ENCODE measurements at places on chromosomes 4 and X.

GRCh38 chr4:70688795-70689231, 481 bp downstream of the UTP3 start:
- peak overlapping the region; percentile 92 for H3K4me3 ChIP-seq
- DNase-seq: no peak
- no peaks in the 10 kb centered on the region for H3K27me3 ChIP-seq
- peaks cover 31% of the 10 kb centered on the region for H3K36me3 ChIP-seq
- peak overlapping the region; percentile 96 for H3K27ac ChIP-seq
- peaks cover 56% of the 10 kb centered on the region for H3K4me1 ChIP-seq

GRCh38 chr4:96681218-96681617, 841.3 kb downstream of the PDHA2 start:
- no peaks in the 10 kb centered on the region for H3K4me1 ChIP-seq
- no peaks in the 10 kb centered on the region for H3K27me3 ChIP-seq
- no peaks in the 10 kb centered on the region for H3K36me3 ChIP-seq
- no peak overlapping the region for H3K27ac ChIP-seq
- no peak overlapping the region for H3K4me3 ChIP-seq

GRCh38 chr4:132504438-132504837, 644.7 kb upstream of the PCDH10 start:
- no peak for DNase-seq
- H3K27ac ChIP-seq: no peak overlapping the region

GRCh38 chr4:153684971-153685371, 891 bp downstream of the TLR2 start:
- no peak for DNase-seq
- H3K4me3 ChIP-seq: peak overlapping the region; percentile 79
- peak overlapping the region; percentile 37 for H3K27ac ChIP-seq
- peaks cover 21% of the 10 kb centered on the region for H3K36me3 ChIP-seq

GRCh38 chr4:123463869-123464268, 67.3 kb downstream of the SPRY1 start:
- no peak for DNase-seq
- peaks cover 4% of the 10 kb centered on the region for H3K27me3 ChIP-seq
- no peaks in the 10 kb centered on the region for H3K36me3 ChIP-seq
- H3K27ac ChIP-seq: no peak overlapping the region
- H3K4me3 ChIP-seq: no peak overlapping the region
- H3K4me1 ChIP-seq: no peaks in the 10 kb centered on the region

DNA sequence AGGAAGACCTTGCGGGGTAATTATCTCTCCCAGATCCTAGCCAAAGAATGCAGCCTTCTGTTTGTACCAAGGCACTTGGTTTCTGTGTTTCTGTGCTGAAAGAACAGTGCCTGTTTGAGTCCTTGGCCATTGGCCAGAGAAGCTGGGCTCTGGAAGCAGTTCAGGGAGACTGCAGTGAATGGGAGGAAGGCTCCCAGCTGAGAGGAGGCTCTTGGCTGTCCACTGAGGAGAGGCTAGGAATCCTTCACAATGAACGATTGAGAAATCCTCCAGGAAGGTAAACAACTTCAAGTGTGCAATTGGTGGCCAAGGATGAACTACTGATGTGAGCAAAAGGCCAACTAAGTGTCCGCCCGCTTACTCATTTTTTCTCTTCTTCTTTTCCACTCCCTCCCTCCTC, 61.3 kb downstream of the HS3ST1 start:
- peaks cover 17% of the 10 kb centered on the region for H3K27me3 ChIP-seq
- H3K4me1 ChIP-seq: no peaks in the 10 kb centered on the region
- DNase-seq: no peak
- no peak overlapping the region for H3K27ac ChIP-seq
- H3K36me3 ChIP-seq: no peaks in the 10 kb centered on the region
- H3K4me3 ChIP-seq: no peak overlapping the region

GRCh38 chr4:71833232-71833900, 49.5 kb upstream of the GC start:
- H3K27me3 ChIP-seq: no peaks in the 10 kb centered on the region
- DNase-seq: no peak
- no peak overlapping the region for H3K4me3 ChIP-seq
- H3K36me3 ChIP-seq: no peaks in the 10 kb centered on the region

DNA sequence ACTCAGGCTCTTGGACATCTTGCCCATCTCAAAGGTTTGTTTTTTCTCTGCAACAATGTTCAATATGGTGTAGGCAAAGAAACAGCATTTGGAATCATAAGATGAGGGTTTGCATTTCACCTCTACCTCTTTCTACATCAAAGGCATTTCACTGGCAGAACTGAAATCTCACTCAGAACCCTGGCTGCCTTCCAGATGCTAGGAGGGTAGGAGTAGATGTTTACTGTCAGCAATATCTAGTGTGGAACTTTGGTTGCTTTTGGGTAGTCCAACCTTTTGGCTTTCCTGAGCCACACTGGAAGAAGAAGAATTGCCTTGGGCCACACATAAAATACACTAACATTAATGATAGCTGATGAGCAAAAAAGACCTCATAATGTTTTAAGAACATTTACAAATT, 297.0 kb upstream of the KLF3 start:
- H3K27me3 ChIP-seq: peaks cover 7% of the 10 kb centered on the region
- no peak for DNase-seq
- no peak overlapping the region for H3K27ac ChIP-seq
- no peak overlapping the region for H3K4me3 ChIP-seq
- H3K4me1 ChIP-seq: no peaks in the 10 kb centered on the region
- peaks cover 2% of the 10 kb centered on the region for H3K36me3 ChIP-seq

DNA sequence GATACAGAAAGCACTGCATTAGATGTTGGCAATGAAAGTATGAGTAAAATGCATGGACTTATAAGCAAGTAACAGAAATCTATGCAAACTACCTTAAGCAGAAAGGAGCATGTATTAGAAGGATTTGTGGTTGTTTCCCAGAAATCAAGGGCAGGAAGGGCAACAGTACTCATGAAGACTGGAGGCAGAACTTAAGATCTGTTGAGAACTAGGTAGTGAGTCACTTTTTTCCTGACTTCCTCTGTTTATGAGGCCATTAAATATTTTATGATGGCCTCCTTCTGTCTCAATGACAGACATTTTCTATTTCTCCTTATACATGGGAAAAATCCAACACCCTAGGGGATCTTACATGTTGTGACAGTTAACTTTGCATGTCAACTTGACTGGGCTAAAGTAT, 398.2 kb downstream of the MID1IP1 start:
- no peak overlapping the region for H3K27ac ChIP-seq
- no peak overlapping the region for H3K4me3 ChIP-seq
- H3K27me3 ChIP-seq: no peaks in the 10 kb centered on the region

- no peak overlapping the region for H3K4me3 ChIP-seq
- peaks cover 6% of the 10 kb centered on the region for H3K4me1 ChIP-seq
- DNase-seq: no peak
- no peaks in the 10 kb centered on the region for H3K27me3 ChIP-seq
Observed at GRCh38 chr4:122331195-122331594, 47.6 kb upstream of the ADAD1 start.

GRCh38 chr4:124386163-124386562, 326.4 kb downstream of the ANKRD50 start:
- no peaks in the 10 kb centered on the region for H3K4me1 ChIP-seq
- H3K27ac ChIP-seq: no peak overlapping the region
- DNase-seq: no peak
- no peaks in the 10 kb centered on the region for H3K27me3 ChIP-seq

- no peak for DNase-seq
- no peaks in the 10 kb centered on the region for H3K36me3 ChIP-seq
- H3K27ac ChIP-seq: no peak overlapping the region
- no peak overlapping the region for H3K4me3 ChIP-seq
Observed at GRCh38 chr4:125421547-125421946, 106.8 kb downstream of the FAT4 start.

DNA sequence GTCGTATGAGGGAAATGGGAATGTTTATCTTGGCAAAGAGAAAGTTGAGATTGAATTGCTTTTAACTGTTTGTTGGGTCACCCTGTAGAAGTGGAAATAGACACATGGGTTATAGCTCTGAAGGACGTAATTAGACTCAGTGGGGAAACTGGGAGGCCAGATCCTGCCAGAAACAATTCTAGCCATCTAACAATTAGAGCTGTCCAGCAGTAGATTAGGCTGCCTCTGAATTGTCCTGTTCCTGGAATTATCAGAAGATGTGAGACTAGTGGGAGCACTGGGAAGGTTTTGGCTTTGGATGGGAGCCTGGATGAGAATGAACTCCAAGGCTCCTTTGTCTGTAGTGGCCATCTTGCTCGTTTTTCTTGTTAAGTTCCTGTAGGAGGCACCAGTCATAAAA, 61.9 kb upstream of the IGFBP7 start:
- DNase-seq: no peak
- H3K36me3 ChIP-seq: no peaks in the 10 kb centered on the region
- no peaks in the 10 kb centered on the region for H3K27me3 ChIP-seq

DNA sequence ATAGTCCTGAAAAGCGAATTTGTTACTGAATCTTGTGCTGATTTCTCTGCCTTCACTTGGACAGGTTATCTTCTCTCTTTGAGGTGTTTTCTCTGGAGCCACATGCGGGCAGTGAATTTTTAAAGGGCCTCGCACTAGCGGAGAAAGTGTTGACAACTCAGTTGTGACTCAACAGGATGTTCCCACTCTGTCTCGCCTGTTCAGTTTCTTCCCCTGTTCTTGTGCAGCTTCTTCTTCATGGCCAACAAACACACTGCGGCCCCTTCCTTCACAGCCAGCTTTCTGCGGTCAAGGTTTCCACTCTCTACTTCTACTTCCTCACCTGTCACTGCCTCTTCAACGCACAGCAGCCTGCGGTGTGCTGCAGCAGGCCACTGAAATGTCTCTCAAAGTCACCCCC, 1.1 kb upstream of the SHROOM4 start:
- H3K4me3 ChIP-seq: no peak overlapping the region
- peaks cover 49% of the 10 kb centered on the region for H3K27me3 ChIP-seq
- H3K27ac ChIP-seq: no peak overlapping the region
- no peaks in the 10 kb centered on the region for H3K4me1 ChIP-seq

DNA sequence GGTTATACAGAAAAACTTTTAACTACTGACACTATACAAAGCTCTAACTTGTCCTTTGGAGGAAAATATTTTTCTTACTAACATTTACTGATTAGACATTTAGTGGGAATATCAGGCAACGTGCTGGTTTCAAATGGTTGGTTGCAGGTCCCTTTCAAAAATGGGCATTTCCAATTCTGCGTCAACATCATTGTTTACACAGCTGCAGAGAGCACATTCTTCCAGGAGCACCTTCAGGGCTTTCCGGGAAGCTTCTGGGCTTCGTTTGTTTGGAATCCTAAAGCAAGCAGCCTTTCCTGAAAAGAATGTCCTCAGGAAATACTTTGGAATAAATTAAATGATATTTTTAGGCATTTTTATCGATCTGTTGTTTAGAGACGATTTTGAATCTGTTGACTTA, 289.7 kb downstream of the TRIML1 start:
- H3K27me3 ChIP-seq: no peaks in the 10 kb centered on the region
- no peak overlapping the region for H3K27ac ChIP-seq
- no peaks in the 10 kb centered on the region for H3K36me3 ChIP-seq
- no peak for DNase-seq
- no peak overlapping the region for H3K4me3 ChIP-seq

- H3K4me1 ChIP-seq: no peaks in the 10 kb centered on the region
- H3K4me3 ChIP-seq: no peak overlapping the region
- H3K27me3 ChIP-seq: peaks cover 14% of the 10 kb centered on the region
- H3K36me3 ChIP-seq: no peaks in the 10 kb centered on the region
- no peak overlapping the region for H3K27ac ChIP-seq
- DNase-seq: no peak
Observed at GRCh38 chr4:85477534-85477933, 2.6 kb downstream of the ARHGAP24 start.

- no peaks in the 10 kb centered on the region for H3K36me3 ChIP-seq
- no peaks in the 10 kb centered on the region for H3K4me1 ChIP-seq
- DNase-seq: no peak
- no peak overlapping the region for H3K4me3 ChIP-seq
- no peaks in the 10 kb centered on the region for H3K27me3 ChIP-seq
Observed at GRCh38 chr4:97359826-97360225, 783.5 kb downstream of the STPG2 start.

GRCh38 chr4:14028862-14029261, 401.3 kb upstream of the BOD1L1 start:
- DNase-seq: no peak
- no peaks in the 10 kb centered on the region for H3K4me1 ChIP-seq
- H3K27ac ChIP-seq: no peak overlapping the region
- H3K4me3 ChIP-seq: no peak overlapping the region
- no peaks in the 10 kb centered on the region for H3K36me3 ChIP-seq
- no peaks in the 10 kb centered on the region for H3K27me3 ChIP-seq

GRCh38 chr4:20839957-20840356, 139.7 kb downstream of the PACRGL start:
- no peak overlapping the region for H3K4me3 ChIP-seq
- no peak for DNase-seq
- no peak overlapping the region for H3K27ac ChIP-seq
- no peaks in the 10 kb centered on the region for H3K36me3 ChIP-seq
- no peaks in the 10 kb centered on the region for H3K27me3 ChIP-seq

DNA sequence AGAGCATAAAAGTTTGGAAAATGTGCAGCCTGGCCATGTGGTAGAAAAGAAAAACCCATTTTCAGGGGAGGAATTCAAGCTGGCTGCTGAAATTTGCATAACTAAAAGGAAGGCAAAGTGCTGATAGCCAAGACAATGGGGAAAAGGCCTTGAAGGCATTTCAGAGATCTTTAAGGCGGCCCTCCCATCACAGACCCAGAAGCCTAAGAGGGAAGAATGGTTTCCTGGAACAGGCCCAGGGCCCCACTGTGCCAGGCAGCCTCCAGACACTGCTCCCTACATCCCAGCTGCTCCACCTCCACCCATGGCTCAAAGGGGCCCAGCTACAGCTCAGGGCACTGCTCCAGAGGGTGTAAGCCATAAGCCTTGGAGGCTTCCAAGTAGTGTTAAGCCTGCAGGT, 158.0 kb upstream of the PRDX4 start:
- H3K27ac ChIP-seq: no peak overlapping the region
- no peak for DNase-seq
- no peaks in the 10 kb centered on the region for H3K27me3 ChIP-seq
- H3K4me1 ChIP-seq: no peaks in the 10 kb centered on the region
- no peaks in the 10 kb centered on the region for H3K36me3 ChIP-seq
- no peak overlapping the region for H3K4me3 ChIP-seq

DNA sequence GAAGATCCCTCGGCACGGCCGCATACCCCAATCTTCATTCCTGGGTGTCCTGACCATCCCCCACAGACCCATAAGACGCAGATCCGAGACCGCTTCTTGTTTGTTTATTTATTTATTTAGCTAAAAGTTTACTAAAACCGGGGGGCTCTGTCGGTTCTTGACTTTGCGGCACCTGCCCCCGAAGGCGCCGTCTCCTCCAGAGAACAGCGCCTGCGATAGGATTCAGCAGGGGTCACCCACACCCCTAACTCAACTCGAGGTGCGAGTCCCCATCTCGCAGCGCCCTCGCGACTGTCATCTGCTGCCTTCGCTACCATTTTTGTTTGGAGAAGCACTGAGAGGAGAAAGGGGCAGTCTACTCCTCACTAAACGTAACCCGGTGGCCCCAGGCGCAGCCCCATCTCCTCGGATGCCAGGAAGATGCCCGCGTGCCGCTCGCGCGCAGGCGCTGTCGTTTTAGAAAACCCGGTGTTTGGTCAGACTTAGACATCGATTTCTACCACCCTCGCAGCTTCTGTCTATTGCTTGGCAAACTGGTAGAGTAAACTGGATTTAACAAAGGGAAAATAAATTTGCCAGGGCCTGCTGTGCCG, 18.9 kb upstream of the GPR101 start:
- H3K4me3 ChIP-seq: peak overlapping the region; percentile 74
- peak; percentile 31 for DNase-seq
- H3K27me3 ChIP-seq: peaks cover 53% of the 10 kb centered on the region
- no peaks in the 10 kb centered on the region for H3K36me3 ChIP-seq

GRCh38 chrX:16712548-16713155, at the start of gene CTPS2:
TSS of gene CTPS2 (minus strand) at chrX:16712669. CDS start at chrX:16702902, 9,767 bp downstream.
- peaks cover 21% of the 10 kb centered on the region for H3K4me1 ChIP-seq
- no peaks in the 10 kb centered on the region for H3K27me3 ChIP-seq
- no peaks in the 10 kb centered on the region for H3K36me3 ChIP-seq
- peak; percentile 63 for DNase-seq
